Left forelimb (tissue), 1 donor: ENCODE measurements at places on chromosomes 3 and 15.

GRCh38 chr3:191775451-191776233 lies 314.7 kb downstream of the PYDC2 start:
- DNase-seq, result no peak

GRCh38 chr15:89121414-89121813 lies 33.2 kb downstream of the ABHD2 start:
- no peak for DNase-seq

GRCh38 chr3:13459605-13460340 lies 20.3 kb upstream of the HDAC11 start:
- DNase-seq, result no peak

- no peak for DNase-seq
These were observed 32.7 kb upstream of the MAP3K13 start for GRCh38 chr3:185330238-185330637.

DNA sequence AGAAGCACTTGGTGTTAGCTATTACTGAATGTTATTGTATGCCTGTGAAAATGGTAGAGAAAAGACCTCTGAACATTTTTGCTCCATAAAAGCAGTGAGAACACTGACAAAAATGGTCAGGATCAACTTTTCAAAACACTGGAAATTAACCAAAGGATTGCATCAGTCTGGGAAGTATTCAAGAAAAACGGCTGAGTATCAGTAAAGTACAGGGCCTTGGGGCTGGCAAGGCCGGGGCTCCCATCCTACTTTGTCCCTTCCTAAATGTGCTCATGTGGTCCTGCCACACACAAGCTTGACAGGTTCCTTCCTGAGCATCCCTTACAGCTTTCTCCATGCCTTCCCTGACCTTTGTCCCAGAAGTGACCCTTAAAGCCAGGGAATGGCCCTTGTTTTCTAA lies 84.0 kb downstream of the CFAP20DC start:
- no peak for DNase-seq

GRCh38 chr15:101813803-101814534 lies 2.0 kb downstream of the OR4F15 start:
- DNase-seq, result no peak

- no peak for DNase-seq
These were observed 242.8 kb upstream of the TLE3 start for GRCh38 chr15:70340494-70340870.

- no peak for DNase-seq
These were observed 82.1 kb upstream of the RAD18 start for GRCh38 chr3:9045371-9045770.

- DNase-seq, result no peak
These were observed 958.8 kb upstream of the NR2F2 start for GRCh38 chr15:95371664-95372063.

DNA sequence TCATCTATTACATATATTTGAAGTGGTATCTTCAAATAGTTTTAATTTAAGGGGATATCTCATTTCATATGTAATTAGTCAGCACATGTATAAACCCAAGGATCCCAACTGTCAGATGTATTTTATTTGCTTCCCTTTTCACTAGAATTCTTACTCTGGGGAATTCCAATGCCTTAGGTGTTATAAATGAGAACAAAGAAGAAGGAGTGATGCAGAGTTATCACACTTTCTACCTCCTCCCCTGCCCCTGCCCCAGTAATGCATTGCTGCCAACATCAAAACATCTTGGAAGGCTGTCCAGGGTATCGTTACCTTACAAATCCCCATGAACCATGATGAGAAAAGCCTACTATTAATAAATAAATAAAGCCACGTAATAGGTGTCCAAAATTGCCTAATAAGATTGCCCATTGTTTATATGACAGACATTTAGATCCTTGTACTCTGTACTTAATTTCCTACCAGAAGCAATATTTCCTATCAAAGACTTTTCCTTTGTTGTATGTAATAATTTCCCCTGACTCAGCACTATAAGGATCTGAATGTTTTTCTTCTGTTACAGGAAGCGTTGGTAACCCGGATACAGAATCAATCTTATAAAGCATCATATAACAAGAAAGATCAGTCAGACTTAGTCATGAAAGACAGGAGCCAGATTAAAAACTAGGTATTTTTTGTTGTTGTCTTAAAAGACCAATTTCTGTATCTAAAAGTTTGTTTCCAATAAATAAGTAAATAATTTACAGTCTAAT lies 38.8 kb downstream of the CBLB start:
- no peak for DNase-seq

DNA sequence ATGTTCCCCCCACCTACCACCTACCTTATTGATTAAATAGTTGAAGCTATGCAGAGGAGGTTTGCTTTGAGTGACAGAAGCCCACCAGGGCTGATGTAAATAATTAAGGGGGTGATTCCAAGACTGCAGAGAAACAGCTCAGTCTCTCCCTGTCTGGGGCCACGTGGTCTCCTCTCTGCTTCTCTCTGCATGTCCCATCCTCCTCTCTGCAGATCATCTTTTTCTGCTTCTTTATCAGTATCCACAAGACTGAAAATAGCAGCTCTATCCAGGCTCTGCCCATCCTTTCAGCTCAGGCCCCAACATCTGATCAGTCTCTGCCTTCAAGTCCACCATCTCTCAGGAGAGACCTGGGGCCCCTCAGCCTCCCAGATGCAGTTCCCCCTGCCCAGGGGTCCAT lies 110.8 kb downstream of the ANP32A start:
- DNase-seq, result no peak

DNA sequence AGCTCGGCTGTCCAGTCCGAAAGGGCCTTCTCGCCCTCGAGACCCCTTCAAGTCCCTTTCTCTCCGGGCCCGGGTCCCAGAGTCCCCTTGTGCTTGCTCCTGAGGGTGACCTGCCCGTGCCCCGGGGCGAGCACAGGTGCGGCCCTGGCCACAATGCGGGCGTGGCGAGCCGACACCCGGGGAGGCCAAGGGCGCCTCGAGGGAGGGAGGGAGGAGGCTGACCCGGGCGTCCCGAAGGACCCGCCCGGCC lies 810 bp upstream of the MEF2A start:
- DNase-seq, result no peak

GRCh38 chr3:106345353-106346027 lies 476.7 kb upstream of the CBLB start:
- DNase-seq, result no peak

- DNase-seq, result no peak
These were observed 78.1 kb upstream of the EOMES start for GRCh38 chr3:27800261-27800660.

DNA sequence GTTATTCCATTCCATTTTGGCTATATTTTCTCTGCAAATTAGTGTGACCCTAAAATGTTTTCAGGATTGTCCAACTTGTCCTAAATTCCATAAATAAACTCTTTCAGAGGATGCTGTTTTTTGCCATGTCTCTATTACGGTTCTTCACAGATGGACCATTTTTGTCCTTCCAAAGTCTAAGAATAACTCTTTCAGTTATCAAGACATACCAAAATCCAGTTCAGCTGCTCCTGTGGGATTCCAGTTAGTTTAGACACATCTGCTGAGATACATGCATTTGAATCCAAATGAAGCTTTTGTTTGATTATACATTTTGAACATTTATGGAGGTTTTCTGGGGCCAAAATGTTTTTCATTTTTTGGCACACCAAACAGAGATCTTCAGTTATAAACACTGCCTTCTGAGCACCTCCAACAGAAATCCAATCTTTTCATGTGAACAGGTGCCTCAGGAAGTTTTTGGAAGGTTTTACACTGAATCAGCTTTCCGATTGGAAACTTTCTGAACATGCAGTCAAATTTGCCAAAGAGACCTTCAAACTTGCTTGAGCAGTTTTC lies 80.7 kb downstream of the TIGIT start:
- no peak for DNase-seq

GRCh38 chr3:65829228-65829627 lies 209.5 kb downstream of the MAGI1 start:
- DNase-seq, result no peak

- DNase-seq, result no peak
These were observed 199.4 kb upstream of the THBS1 start for GRCh38 chr15:39381517-39381916.

DNA sequence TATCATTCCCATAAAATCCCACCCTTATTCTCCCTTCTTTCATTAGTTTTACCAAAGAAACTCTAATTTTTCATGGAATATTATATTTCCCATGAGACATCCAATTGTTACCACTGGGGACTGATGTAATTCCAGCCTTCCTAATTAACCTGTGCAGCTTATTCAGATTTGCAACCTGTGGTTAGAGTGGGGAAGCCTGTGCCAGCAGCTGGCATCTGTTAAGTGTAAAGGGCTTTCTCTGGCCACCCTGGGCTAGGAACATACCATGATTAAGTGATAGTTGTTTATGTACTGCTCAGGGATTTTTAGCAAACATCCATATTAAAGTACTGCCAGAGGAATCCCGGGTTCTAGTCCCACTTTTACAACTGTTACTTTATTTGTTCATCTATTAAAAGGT lies 78.2 kb downstream of the TPRG1 start:
- no peak for DNase-seq

- no peak for DNase-seq
These were observed 585.6 kb upstream of the ZNF717 start for GRCh38 chr3:76370749-76371520.

DNA sequence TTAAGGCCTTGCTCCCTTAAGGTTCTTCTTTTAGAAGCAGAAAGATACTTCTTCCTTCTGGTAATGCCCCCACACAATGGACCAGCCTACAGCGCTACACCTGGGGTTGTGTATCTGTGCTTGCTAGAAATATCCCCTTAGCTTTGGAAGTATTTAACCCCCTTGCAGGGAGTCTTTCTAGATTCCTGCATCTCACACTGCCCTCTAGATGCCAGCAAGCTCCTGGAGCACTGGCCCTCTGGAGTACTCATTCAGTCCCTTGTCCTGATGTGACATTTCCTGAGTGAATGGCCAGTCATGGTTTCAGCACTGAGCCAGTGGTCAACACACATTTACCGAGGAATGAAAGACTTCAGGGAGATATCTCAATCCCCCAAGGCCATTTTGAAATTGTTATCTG lies 30.4 kb upstream of the RBP2 start:
- no peak for DNase-seq
